ENCODE measurements at places on chromosomes 13 and 19.

- no peak for DNase-seq
Measured at GRCh38 chr13:35979361-35979951, 151.7 kb downstream of the DCLK1 start.

DNA sequence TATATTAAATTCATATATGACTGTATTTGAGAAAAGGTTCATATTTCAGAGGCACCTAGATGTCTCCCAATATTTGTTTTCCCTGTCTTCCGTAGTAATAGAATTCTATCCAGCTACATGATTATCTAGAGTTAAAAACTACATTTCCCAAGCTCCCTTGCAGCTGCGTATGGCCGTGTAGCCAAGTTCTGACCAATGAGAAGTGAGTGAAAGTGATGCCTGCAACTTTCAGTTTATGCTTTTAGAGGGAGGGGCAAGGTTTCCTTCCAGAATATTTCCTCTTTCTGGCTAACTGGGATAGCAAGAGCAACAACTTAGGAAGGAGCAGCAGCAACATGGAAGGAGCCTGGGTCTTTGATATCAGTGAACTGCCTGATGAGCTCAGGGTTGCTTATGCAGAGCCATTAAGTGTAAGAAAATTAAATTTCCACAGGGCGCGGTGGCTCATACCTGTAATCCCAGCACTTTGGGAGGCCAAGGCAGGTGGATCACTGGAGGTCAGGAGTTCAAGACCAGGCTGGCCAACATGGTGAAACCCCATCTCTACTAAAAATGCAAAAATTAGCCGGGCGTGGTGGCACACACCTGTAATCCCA, 23.2 kb upstream of the CYP2A13 start:
- DNase-seq = peak; percentile 36

DNA sequence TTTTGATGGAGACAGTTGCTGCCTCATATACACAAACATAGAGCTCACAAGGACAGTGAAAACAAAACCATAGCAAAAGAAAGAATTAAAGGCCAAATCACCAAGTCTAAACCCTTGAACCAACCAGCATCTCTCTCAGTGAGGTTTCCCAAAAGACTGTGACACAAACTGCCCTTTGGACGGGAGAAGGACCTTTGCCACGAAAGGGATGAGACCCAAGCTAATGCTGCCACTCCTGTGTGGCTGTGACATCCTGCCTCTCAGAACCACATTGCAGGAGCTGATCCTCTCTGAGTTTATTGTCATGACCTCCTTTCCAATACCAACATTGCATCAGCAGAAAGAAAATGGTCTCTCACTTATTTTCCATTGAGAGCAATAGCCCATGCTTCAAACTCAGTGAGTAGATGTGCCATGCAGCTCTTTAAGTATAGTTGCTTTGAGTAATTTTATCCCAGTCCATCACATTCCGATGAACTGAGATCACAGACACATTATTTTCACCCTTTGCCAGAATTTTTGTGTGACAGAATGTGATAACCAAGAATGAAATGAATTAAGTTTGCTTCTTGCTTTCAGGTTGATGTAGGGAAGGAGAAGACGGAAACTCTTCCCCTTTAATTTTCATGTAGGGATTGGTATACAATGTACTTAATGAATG, 133.5 kb upstream of the IRS2 start:
- DNase-seq = no peak

DNA sequence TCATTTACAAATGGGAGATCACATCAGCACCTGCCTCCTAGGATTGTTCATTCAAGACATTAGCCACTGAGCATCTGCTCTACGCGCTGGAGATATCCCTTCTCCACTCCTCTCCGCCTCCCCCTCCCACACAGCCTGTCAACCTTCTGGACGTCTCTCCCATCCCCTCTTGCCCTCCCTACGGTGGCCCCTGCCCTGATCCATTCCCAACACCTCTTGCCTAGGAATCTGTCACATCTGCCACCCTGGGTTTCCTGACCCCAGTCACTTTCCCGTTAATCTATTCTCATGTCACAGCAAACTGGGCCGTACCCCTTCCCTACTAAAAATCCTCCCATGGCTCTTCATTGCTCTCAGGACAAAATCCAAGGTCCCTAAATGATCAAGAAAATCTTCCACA, 10.3 kb downstream of the DYRK1B start:
- DNase-seq = no peak

GRCh38 chr19:33382982-33383381, 9.5 kb downstream of the CEBPG start:
- DNase-seq = no peak

- no peak for DNase-seq
Measured at GRCh38 chr13:48144413-48145035, 49.6 kb upstream of the MED4 start.

DNA sequence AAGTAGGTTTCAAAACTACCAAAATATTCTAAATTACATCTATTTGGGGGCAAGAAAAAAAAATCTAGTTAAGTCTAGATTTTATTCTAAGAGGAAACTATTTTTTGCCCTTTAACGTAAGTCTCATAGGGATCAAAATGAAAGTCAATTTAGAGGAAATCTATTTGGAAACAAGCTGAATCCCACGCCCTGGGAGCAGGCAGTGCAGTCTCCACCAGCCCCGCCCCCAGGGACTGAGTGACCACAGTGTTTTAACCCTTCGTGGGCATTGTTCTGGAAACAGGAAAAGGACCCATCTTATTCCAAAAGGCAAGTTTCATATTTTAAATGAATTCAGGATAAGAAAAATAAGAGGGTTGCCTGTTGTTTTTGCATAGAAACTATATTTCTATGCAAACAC, 209.7 kb downstream of the SPRY2 start:
- no peak for DNase-seq

DNA sequence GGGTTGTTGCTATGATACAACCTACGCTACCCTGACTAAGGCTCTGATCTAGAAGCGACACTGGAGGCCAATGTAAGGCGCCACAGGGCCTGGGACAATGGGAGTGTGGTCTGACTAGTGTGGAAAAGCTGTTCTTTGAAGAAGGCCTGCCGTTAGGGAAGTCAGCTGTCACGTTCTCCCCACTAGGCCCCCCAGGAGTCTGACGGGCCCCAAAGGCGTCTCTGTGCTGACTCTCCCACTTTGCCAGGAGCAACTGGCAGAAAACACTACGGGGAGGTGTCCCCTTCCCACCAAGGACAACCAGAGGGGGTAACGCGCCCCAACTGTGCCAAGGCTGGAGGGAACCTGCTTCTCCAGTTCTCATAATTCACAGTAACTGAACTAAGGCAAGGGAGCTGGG, 25.3 kb upstream of the EIF3G start:
- DNase-seq = no peak

DNA sequence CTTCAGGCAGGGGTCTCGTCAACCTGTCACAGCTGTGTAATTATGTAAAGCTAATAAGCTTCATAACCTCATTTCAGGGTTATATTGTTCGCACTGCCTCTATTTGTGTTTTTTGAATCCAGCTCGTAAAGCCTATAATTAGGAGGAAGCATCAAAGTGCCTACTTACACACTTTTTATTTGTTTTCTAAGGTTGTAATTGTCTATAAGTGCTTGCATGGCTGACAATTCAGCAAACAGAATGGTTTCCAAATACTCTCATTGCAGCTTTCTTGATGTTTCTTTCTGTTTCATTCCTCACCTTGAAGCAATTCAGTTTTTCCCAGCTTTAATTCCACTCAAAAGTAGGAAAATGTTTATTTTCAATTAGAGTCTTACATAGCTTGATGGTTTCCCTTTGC, 336.3 kb downstream of the HS6ST3 start:
- no peak for DNase-seq

DNA sequence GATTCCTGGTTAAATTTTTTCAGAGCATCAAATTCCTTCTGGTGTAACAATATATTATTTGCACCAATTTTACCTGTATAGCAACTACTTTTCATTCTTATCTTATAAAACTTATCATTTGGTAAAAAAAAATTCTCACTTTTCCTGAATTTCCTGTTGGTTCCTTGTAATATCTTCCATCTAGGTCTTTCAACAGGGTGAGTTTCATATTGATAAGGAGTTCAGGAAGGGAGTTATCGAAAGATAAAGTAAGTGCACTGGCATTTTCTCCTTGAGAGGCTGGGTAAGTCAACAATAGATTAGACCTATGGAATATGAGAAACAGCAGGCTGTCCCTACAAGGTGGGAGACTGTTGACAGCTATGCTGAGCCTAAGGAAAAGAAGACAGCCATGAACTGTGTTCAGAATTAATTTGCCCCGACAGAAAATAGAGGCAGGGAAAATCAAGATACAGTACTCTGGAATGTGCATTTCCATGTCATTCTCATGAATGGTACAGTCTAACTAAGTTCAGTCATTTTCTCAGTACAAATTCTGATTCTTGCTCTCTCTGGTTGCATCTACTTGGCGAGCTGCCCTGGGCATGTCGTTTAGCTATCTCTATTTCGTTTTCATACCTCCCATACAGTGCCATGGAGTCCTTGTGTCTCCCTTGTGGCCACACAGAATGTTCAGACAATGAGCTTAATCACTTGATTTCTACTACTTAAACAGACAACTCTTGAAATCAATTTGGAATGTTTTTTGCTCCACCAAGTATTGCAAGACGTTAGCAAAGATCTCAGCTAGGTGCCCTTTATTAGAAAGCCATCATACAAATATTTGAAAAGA, 9.9 kb downstream of the IGFL1 start:
- DNase-seq = no peak

DNA sequence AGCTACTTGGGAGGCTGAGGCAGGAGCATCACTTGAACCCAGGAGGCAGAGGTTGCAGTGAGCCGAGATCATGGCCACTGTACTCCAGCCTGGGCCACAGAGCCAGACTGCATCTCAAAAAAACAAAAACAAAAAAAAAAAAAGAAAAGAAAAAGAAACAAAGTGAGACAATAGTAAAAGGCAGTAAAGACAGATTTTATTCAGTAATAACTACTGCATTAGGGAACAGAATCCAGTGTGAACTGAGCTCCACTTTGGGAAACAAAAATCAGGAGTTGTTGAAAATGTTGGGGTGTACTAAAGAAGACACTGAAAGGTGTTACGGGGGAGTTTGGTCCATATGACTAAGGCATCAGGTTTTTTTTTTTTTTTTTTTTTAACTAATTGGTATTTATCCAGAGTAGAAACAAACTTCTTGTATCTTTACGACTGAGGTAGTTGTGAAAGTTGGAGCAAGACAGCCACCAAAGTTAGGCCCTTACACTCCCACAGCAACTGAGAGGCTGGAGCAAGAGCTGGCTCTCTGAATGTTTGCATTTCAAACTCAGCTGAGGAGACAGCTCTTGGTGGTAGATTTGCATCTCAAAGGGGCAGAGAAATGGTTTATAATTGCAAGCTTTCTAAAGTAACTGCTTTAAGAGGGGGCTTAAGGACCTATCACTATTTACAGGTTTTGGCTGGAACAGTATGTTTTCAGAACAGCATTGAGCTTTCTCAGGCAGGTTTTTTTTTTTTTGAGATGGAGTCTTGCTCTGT, 24.2 kb downstream of the ZNF607 start:
- no peak for DNase-seq

DNA sequence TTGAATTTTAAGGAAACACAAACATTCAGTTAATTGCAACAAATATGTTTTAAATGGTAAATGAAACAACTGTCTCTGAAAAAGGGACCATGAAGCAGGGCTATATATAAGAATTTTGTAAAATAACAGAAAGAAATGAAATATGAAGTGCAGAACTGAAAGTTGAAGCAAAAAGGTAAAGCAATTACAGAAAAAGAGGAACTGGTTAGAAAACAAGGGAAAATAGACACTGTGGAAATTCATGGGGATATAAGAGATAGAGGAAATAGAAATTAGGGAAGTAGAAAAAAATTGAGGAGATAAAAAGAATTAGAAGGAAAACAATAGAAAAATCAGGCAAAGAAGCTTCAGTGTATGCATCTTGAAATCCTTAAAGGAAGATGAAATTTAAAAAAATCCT, 40.0 kb upstream of the TDRD3 start:
- DNase-seq = no peak

- DNase-seq = no peak
Measured at GRCh38 chr13:113576597-113576996, 8.0 kb upstream of the TFDP1 start.

GRCh38 chr19:31070146-31071065, 278.8 kb downstream of the TSHZ3 start:
- no peak for DNase-seq

GRCh38 chr19:55198651-55199050, 10.7 kb downstream of the PTPRH start:
- no peak for DNase-seq

DNA sequence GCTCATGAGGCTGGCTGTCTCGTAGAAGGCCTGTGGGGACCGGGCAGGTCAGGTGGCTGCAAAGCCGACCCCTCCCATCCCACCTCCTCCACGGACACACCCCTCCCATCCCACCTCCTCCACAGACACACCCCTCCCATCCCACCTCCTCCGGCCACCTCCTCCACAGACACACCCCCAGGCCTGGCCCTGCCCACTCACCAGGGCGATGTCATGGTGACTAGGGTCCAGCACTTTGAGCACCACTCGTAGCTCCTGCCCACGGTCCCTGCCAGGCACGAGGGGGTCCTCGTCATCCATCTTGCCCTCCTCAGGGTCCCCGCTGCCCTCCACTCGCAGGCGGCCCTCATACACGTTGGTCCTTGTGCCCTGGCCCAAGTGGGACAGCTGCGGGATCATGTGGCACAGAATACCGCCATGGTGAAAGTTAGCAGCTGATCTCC, 18.8 kb downstream of the TYK2 start:
- DNase-seq = no peak

GRCh38 chr13:93462151-93462550, 235.5 kb downstream of the GPC6 start:
- DNase-seq = no peak

GRCh38 chr13:111923991-111924677, 142.8 kb upstream of the SOX1 start:
- no peak for DNase-seq

- DNase-seq = no peak
Measured at GRCh38 chr19:15074371-15074770, 7.6 kb upstream of the OR1I1 start.

DNA sequence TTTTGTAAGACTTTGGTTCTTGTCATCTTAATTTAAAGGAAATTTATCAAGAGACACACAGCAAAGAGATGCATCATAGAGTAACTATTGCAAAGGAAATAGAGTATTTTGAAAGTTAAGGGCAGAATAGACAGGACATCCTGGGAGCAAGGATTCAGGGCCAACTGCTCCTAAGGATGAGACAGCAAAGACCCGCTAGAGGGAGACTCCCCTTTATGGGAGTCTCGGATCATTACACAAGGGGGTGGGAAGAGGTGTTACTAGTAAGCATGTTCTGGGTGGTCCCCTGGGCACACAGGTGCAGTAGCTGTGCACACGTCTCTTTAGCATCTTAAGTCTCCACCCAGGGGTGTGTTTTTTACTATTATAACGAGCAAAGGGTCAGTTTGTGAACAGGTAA, 9.6 kb downstream of the ZSCAN5C start:
- no peak for DNase-seq

DNA sequence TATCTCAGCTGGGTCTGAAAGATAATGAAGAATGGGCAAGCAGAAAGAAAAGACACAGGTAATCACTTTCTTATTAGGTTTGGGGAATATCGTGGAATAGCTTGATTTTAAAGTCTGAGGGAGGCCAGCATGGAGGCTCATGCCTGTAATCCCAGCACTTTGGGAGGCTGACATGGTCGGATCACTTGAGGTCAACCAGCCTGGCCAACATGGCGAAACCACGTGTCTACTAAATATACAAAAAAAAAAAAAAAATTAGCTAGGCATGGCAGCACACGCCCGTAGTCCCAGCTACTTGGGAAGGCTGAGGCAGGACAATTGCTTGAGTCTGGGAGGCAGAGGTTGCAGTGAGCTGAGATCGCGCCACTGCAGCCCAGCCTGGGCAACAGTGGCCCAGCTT, 1.5 kb upstream of the PAFAH1B3 start:
- no peak for DNase-seq

GRCh38 chr19:4164262-4164661, 10.8 kb downstream of the CREB3L3 start:
- DNase-seq = no peak

Data from NAMALWA (cell line).